Amniotic stem cell (primary cell): ENCODE measurements at places on chromosomes 1 and 21.

GRCh38 chr1:68307378-68307787 is 75.1 kb upstream of the WLS start:
- DNase-seq: no peak

- no peak for DNase-seq
These were observed 25.7 kb upstream of the VPS13D start for GRCh38 chr1:12204140-12204539.

DNA sequence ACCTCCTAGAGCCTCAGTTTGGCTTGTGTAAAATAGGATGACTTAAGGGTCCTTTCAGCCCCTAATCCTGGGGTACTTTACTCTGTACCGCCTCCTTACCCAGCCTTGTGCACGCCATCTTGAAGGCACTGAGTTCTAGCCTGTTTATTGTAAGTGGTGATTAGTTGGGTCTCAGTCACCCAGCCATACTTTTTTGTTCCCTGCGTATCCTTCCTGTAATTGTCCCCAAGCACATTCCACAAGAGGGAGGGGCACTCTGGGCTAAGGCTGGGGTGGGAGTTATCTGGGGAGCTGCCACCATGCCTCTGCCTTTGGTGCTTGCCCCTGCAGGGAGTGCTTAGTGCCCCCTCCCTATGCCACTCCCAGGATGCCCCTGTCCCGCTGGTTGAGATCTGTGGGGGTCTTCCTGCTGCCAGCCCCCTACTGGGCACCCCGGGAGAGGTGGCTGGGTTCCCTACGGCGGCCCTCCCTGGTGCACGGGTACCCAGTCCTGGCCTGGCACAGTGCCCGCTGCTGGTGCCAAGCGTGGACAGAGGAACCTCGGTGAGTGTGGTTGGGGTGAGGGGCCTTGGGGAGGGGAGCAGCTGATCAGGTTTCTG is 856 bp downstream of the FDPS start:
- no peak for DNase-seq

GRCh38 chr1:44526295-44527073 is 121.4 kb downstream of the RNF220 start:
- DNase-seq: no peak

DNA sequence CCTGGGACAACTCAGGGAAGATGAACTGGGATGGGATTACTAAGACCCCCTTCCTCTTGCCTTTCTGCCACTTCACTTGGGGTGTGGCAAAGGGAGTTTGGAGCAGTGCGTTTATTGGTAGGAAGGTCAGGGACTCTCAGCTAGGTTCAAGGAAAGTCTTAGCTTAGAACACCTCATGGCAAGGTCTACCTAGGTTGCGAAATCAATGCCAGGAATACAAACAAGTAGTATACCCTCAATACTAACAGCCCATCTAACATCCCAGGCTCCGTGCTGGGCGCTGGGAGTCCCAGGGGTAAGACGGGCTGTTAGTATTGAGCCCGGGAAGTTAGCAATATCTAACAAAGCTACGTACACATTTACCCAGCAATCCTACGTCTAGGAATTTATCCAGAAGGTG is 4.7 kb downstream of the ATP2B4 start:
- DNase-seq: no peak

GRCh38 chr1:63752176-63752575 is 21.6 kb upstream of the ROR1 start:
- no peak for DNase-seq

- DNase-seq: peak; percentile 64
These were observed at the start of gene RGL1 for GRCh38 chr1:183804916-183805841. RGL1 (plus strand) TSS chr1:183805120; CDS start chr1:183805298, 178 bp downstream.

DNA sequence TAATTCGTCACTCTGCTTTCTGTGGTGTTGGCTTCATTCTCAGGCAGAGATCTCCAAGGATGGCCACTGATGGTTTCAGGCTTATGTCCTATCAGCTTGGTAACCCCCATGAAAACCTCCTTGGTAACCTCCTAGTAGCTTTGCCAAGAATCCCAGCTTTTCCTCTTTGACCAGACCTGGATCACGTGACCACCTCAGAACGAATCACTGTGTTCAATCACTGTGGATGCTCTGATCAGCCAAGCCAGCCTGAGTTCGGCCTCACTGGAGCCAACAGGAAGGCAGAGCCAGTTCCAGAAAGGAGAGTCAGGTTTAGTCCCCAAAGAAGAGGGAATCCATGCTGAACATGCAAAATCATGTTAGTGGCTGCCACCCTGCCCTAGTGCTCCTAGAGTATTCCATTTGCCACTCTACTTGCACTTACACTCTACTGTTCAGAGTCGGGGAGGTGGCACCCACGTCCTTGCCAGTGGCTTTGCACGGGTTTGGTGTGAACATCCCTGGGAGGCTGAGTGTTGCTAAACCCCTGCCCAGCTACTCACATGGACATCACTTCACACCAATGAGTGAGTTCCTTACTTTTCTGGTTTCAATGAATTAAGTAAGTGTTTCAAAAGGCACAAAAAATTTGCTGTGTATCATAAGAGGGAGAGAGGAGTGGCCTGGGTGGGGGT is 33.5 kb upstream of the SSBP3 start:
- DNase-seq: no peak

DNA sequence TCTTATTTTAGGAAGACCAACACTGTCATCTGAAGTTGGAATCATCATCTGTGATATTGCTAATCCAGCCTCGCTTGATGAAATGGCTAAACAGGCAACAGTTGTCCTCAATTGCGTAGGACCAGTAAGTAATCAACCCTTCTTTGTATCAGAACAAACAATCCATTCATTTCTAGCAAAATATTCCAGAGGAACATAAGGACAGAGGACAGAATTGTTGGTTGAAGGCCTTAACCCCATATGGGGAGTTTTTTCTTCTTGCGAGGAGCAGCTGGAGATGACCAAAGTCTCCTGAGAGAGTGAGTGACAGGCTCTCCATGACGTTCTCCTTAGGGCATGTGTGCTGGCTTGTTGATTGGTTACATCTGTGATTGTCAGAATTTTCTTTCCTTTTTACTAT is 2.7 kb downstream of the SCCPDH start:
- DNase-seq: no peak

DNA sequence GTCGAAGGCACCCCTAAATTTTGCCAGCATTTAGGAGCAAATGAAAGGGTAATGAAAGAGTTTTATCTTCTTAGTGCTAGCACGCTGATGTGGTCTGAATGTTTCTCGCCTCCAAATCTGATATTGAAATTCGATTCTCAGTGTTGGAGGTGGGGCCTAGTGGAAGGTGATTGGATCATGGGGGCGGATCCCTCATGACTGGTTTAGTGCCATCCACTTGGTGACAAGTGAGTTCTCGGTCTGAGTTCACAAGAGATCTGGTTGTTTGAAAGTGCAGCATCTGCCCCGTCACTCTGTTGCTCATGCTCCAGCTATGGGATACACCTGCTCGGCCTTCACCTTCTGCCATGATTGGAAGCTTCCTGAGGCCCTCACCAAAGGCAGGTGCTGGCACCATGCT is 75.1 kb upstream of the ZBTB40 start:
- DNase-seq: no peak

DNA sequence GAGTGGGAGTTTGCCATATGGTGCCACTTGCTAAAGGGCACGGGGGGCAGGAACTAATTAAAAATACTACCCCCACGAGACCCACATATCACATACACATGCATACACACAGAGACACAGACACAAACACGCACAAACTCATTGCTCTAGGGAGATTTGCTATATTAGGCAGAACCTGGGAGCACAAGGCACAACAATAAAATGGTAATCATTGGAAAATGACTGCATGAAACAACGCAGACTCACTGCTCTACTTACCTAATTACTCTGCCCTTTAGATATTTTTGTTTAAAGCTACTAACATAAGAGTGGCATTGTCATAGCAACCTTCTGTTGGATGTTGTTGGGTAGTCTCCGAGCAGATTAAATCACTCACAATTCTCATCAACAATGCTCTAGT is 20.3 kb upstream of the RGS4 start:
- no peak for DNase-seq

- DNase-seq: no peak
These were observed 20.3 kb upstream of the BMP8B start for GRCh38 chr1:39808784-39809517.

DNA sequence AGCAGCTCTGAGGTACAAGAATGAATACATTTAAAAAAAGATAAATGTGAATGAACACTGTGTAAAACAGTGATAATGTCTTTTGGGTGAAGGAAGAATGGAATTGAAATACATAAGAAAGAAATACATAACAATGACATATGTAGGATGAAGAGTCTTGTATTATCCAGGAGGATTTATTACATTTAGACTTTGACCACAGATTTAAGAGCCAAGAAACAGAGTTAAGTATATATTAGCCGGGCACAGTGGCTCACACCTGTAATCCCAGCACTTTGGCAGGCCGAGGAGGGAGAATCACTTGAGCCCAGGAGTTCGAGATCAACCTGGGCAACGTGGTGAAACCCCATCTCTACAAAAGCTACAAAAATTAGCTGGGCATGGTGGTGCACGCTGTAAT is 79.7 kb downstream of the SCCPDH start:
- no peak for DNase-seq
